Effector memory CD8-positive, alpha-beta T cell (primary cell): ENCODE measurements at places on chromosomes 2 and 18.

GRCh38 chr2:140639628-140640027 lies 1491.2 kb downstream of the LRP1B start:
- DNase-seq, result no peak

DNA sequence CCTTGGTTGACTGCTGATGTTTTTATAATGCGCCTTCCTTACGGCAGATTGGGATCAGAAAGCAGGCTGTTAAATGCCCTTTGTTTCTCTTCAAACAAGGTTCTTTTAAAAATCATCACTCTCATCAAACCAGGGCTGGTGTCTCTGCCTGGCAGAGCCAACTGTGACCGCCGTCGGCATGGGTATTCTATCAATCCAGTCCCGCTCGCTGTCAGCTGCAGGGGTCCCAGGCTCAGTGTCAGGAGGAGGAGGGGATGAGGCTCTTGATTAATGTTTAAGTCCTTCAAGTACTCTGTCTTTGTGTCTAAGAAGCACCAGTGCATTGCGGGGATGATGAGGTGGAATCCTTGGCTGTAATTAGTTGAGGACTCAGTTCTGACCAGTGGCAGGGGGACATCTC lies 348.1 kb downstream of the RNF144A start:
- no peak for DNase-seq

- no peak for DNase-seq
Observed at GRCh38 chr2:226066391-226066790, 666.9 kb downstream of the NYAP2 start.

- DNase-seq, result no peak
Observed at GRCh38 chr2:126241411-126241810, 414.5 kb upstream of the GYPC start.

DNA sequence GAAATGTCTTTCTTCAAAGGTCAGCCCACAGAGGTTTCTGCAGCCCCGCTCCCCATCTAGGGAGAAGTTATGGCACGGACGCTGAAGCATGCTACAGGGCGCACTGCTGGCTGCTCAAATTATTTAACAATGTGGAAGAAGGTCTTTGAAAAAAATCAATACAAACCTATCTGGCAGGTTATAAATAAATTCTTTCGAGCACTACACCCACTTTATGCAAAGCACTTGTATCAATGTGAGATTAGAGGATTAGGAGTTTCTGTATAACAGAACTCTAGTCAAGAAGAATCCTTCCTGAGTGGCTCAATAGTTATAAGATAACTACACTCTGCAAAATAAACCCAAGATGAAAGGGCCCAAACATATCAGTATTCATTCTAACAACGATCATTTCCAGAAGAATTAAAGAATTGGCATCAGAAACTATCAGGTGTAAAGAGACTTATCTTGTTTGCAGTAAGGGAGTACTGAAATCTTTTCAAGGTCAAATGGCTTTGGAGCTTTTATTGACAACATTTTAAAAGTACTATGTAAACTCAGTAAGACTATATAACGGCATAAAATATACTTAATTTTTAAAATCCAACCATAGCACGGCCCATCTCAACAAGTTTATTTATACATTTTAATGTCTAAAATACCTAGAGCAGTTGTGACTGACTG lies 103.0 kb upstream of the DNMT3A start:
- DNase-seq, result no peak

DNA sequence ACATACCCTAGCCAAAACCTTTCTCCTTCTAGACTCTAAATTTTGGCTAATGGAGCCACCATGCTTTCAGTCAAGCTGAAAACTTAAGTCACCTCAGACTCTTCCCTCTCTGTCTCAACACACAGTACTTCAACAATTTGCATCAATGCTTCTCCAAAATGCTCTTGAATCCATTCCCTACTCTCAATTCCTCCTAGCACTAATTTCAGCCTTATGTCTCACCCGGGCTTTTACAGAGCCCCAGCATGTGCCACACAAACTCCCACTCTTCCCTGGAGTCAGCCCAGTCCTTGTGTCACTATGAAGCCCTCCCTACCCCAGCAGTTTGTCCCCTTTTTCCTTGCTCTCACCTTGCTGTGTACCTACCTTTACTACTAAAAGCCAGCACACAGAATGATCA lies 38.7 kb downstream of the AAK1 start:
- DNase-seq, result no peak

DNA sequence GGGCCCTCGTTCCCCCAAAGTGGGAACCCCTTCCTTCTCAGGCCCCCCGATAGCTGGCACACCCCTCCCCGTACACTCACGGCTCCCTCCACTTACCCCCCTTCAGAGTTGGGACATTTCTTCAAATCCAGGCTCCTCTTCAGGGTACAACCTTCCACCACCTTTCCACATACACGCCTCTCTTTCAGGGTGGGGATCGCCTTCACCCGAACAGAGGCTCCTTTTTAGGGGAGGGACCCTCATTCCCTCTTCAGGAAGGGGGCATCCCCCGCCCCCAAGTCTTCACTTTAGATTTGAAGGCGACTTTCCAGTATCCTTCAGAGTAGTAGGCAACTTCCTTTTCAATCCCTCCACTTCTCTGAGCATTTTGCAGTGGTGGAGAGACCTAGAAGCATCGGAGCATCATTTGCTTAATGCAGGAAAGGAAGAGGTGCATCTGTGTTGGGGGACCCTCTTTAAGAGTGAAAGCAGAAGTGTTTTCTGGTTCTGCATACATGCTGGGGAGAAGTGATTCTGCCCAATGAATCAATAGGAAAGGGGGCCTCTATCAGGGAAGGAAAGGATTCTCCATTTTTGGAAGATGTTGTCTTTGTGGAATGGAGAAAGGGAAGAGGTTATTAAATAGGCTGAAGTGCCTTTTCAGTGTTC lies 845 bp downstream of the EML4 start:
- DNase-seq, result no peak

DNA sequence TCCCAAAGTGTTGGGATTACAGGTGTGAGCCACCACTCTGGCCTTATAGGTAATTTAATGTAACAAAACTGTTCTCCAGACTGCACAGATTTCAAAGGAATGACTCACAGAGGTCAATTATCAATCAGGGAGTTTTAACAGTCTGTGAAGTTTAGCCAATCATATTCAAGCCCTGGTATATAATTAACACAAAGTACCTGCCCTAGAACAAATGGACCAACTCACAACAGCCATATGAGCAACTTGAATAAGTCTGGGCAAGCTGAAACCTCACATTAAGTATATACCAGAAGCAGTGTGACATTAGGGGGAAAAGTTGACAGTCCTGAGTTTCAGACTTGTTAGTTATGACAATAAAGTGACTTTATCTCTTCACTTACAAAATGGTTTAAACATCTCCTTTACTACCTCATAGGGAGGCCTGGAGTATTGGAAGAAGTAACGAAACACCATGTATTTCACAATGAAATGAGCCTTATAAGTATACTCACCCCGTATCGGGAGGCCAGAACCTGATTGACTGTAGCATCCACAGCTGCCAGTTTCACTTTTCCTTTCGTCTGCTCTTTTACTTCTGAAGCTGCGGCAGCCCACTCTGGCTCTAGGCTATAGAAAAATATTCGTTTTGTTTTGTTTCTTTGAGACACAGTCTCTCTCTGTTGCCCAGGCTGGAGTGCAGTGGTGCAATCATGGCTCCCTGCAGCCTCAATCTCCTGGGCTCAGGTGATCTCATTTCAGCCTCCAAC lies 22.2 kb downstream of the PDIA6 start:
- DNase-seq, result peak; percentile 23
